ENCODE measurements at places on chromosomes 1 and 21.

- no peaks in the 10 kb centered on the region for H3K4me1 ChIP-seq
- H3K27me3 ChIP-seq, result no peaks in the 10 kb centered on the region
- H3K36me3 ChIP-seq, result no peaks in the 10 kb centered on the region
- no peak overlapping the region for H3K27ac ChIP-seq
- H3K4me3 ChIP-seq, result no peak overlapping the region
- DNase-seq, result no peak
Observed at GRCh38 chr1:101371259-101371658, 134.4 kb downstream of the S1PR1 start.

- no peak overlapping the region for H3K27ac ChIP-seq
- H3K27me3 ChIP-seq, result no peaks in the 10 kb centered on the region
- H3K36me3 ChIP-seq, result peaks cover 3% of the 10 kb centered on the region
- DNase-seq, result no peak
- no peak overlapping the region for H3K4me3 ChIP-seq
Observed at GRCh38 chr1:180881806-180882509, 30.7 kb upstream of the KIAA1614 start.

- no peak overlapping the region for H3K4me3 ChIP-seq
- no peak overlapping the region for H3K27ac ChIP-seq
- H3K36me3 ChIP-seq, result peaks cover 8% of the 10 kb centered on the region
- no peak for DNase-seq
- H3K27me3 ChIP-seq, result peaks cover 17% of the 10 kb centered on the region
- no peaks in the 10 kb centered on the region for H3K4me1 ChIP-seq
Observed at GRCh38 chr1:157352817-157353408, 199.4 kb downstream of the FCRL5 start.

GRCh38 chr1:226425431-226426031, 17.6 kb upstream of the PARP1 start:
- DNase-seq, result peak; percentile 75
- H3K4me1 ChIP-seq, result peaks cover 42% of the 10 kb centered on the region
- H3K27ac ChIP-seq, result peak overlapping the region; percentile 2
- H3K27me3 ChIP-seq, result no peaks in the 10 kb centered on the region
- H3K36me3 ChIP-seq, result no peaks in the 10 kb centered on the region
- no peak overlapping the region for H3K4me3 ChIP-seq

- H3K4me1 ChIP-seq, result no peaks in the 10 kb centered on the region
- no peaks in the 10 kb centered on the region for H3K36me3 ChIP-seq
- no peaks in the 10 kb centered on the region for H3K27me3 ChIP-seq
- DNase-seq, result no peak
Observed at GRCh38 chr1:201036188-201036842, 12.8 kb upstream of the KIF21B start.

DNA sequence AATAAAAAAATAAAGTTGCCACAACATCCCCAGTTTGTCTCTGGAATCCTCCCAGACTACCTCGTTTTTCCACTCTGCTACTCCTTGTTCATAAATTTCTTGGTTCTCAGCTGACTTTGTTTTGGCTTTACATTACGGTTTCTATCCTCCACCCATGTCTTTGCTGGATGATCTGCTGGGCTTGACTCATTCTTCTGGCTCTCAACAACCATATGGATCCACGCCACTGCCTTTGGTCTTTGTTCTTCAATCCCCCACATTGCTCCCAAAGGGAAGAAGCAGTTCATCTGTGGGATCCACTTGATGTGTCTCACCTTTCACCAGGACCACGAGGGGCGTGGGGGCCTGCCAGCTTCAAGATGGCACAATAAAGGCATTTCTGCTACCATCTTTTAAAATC, 67.1 kb upstream of the NBL1 start:
- no peak overlapping the region for H3K4me3 ChIP-seq
- H3K27ac ChIP-seq, result no peak overlapping the region
- no peak for DNase-seq
- H3K36me3 ChIP-seq, result no peaks in the 10 kb centered on the region

GRCh38 chr1:238153253-238153652, 262.5 kb upstream of the ZP4 start:
- no peaks in the 10 kb centered on the region for H3K4me1 ChIP-seq
- no peaks in the 10 kb centered on the region for H3K36me3 ChIP-seq
- no peaks in the 10 kb centered on the region for H3K27me3 ChIP-seq
- H3K27ac ChIP-seq, result no peak overlapping the region
- DNase-seq, result no peak

GRCh38 chr1:219149009-219149577, 24.6 kb upstream of the LYPLAL1 start:
- no peak for DNase-seq
- H3K36me3 ChIP-seq, result no peaks in the 10 kb centered on the region
- no peaks in the 10 kb centered on the region for H3K4me1 ChIP-seq
- H3K27me3 ChIP-seq, result peaks cover 6% of the 10 kb centered on the region

- H3K4me1 ChIP-seq, result no peaks in the 10 kb centered on the region
- H3K4me3 ChIP-seq, result no peak overlapping the region
- H3K27me3 ChIP-seq, result no peaks in the 10 kb centered on the region
- H3K36me3 ChIP-seq, result no peaks in the 10 kb centered on the region
Observed at GRCh38 chr1:163813251-163813650, 491.5 kb downstream of the NUF2 start.

DNA sequence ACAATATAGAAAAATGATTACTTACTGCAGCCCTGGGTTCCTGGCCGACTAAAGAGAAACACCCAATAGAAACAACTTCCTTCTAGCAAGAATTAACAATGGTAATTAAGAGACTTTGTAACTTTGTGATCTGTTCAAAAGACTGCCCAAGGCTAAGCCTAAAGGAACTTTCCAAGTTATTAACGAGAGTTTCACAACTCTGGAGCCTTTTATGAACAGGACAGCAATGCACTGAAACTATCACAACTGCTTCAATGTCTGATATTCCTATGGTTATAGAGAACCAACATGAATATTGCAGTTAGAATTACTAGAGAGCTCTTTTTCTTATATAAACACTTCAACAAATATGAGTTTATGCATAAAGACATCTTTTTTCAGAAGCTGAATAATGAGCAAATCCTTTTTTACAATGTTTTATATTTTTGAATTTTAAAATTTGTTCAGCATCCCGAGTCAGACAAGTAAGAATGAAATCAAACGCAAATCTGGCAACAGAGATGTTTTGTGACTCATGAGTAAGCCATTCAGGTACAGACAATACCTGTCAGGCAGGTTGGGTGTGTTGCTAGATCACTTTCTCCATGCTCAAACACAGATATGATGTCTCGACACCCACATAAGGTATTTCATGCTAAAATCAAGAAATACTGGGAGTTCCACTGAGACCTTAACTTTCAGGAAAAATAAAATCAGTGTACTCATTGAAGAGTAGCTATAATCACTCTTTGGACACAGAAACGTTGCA, 22.2 kb upstream of the KCNJ15 start:
- H3K4me3 ChIP-seq, result no peak overlapping the region
- no peak for DNase-seq
- no peak overlapping the region for H3K27ac ChIP-seq
- H3K27me3 ChIP-seq, result no peaks in the 10 kb centered on the region

GRCh38 chr1:31032266-31032665, 33.3 kb downstream of the PUM1 start:
- no peak overlapping the region for H3K4me3 ChIP-seq
- H3K27ac ChIP-seq, result peak overlapping the region; percentile 24
- no peaks in the 10 kb centered on the region for H3K27me3 ChIP-seq
- H3K36me3 ChIP-seq, result peaks cover 76% of the 10 kb centered on the region

DNA sequence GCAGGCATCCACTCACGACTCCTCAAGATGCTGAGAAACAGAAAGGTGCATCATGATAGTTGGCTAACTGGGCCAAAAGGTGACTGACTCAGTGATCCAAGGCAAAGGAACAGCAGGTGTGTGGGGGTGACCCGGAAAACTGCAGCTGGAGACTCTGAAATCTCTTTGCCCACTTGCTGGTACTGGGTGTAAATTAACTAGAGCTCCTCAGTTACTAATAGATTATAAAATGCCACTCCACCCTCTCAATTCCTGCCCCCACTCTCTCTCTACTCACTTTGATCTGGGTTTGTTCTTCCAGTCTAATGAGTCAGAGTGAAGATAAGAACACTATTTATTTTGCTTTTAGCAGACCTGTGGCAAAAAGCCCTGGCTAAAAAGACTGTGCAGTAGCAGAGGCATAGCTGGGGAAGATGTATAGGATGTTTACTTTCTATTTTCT, 7.2 kb upstream of the PIGC start:
- peaks cover 13% of the 10 kb centered on the region for H3K4me1 ChIP-seq
- no peak for DNase-seq
- no peaks in the 10 kb centered on the region for H3K27me3 ChIP-seq
- H3K36me3 ChIP-seq, result no peaks in the 10 kb centered on the region

- H3K36me3 ChIP-seq, result peaks cover 20% of the 10 kb centered on the region
- no peaks in the 10 kb centered on the region for H3K27me3 ChIP-seq
- peaks cover 6% of the 10 kb centered on the region for H3K4me1 ChIP-seq
Observed at GRCh38 chr1:97245026-97245425, 523.4 kb downstream of the PTBP2 start.

- no peak for DNase-seq
- no peak overlapping the region for H3K27ac ChIP-seq
- no peak overlapping the region for H3K4me3 ChIP-seq
Observed at GRCh38 chr1:239040523-239040922, 345.8 kb upstream of the CHRM3 start.

- no peak for DNase-seq
- no peaks in the 10 kb centered on the region for H3K4me1 ChIP-seq
- no peak overlapping the region for H3K4me3 ChIP-seq
- H3K27me3 ChIP-seq, result peaks cover 1% of the 10 kb centered on the region
Observed at GRCh38 chr1:232551386-232551785, 78.5 kb downstream of the SIPA1L2 start.

- H3K4me1 ChIP-seq, result peaks cover 23% of the 10 kb centered on the region
- peak overlapping the region; percentile 65 for H3K27ac ChIP-seq
- no peak for DNase-seq
Observed at GRCh38 chr1:46203738-46204405, 738 bp downstream of the LURAP1 start.

- no peak for DNase-seq
- H3K4me3 ChIP-seq, result no peak overlapping the region
- peaks cover 19% of the 10 kb centered on the region for H3K4me1 ChIP-seq
- no peak overlapping the region for H3K27ac ChIP-seq
Observed at GRCh38 chr1:116409751-116410191, 36.7 kb downstream of the ATP1A1 start.

DNA sequence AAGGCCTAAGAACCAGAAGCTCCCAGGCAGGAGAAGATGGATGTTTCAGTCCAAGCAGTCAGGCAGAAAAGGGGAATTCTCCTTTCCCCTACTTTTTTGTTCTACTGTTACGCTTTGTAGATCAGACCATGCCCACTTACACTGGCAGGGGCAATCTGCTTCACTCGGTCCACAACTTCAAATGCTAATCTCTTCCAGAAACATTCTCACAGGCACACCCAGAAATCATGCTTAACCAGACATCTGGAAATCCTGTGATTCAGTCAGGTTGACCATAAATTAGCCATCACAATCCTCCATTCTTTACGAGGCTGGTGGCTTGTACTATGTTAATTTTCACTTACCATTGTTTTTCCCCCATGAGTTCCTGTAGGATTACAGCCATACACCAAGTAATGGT, 23.8 kb upstream of the IL10 start:
- no peak overlapping the region for H3K27ac ChIP-seq
- no peaks in the 10 kb centered on the region for H3K27me3 ChIP-seq
- H3K4me1 ChIP-seq, result peaks cover 58% of the 10 kb centered on the region

DNA sequence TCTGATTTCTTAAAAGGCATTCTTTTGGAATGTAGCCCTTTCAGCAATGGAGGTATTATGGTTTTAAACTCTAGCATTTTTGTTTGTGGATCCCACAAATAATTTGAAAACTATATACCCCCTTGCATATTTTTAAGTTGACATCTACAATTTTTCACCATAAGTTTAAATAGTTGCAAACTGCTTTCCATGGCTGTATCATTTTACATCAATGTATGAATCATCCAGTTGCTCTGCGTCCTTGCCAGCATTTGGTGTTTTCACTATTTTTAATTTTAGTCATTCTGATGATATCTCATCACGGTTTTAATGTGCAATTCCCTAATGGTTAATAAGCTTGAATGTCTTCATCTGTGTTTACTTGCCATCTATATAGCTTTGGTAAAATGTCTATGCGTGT, 20.7 kb downstream of the DIPK1A start:
- peak overlapping the region; percentile 9 for H3K27ac ChIP-seq
- H3K27me3 ChIP-seq, result no peaks in the 10 kb centered on the region
- H3K4me1 ChIP-seq, result peaks cover 88% of the 10 kb centered on the region
- no peaks in the 10 kb centered on the region for H3K36me3 ChIP-seq
- DNase-seq, result no peak
- no peak overlapping the region for H3K4me3 ChIP-seq

GRCh38 chr1:239909898-239910297, 181.8 kb upstream of the FMN2 start:
- H3K27ac ChIP-seq, result no peak overlapping the region
- peaks cover 2% of the 10 kb centered on the region for H3K36me3 ChIP-seq
- no peak overlapping the region for H3K4me3 ChIP-seq
- H3K4me1 ChIP-seq, result no peaks in the 10 kb centered on the region

DNA sequence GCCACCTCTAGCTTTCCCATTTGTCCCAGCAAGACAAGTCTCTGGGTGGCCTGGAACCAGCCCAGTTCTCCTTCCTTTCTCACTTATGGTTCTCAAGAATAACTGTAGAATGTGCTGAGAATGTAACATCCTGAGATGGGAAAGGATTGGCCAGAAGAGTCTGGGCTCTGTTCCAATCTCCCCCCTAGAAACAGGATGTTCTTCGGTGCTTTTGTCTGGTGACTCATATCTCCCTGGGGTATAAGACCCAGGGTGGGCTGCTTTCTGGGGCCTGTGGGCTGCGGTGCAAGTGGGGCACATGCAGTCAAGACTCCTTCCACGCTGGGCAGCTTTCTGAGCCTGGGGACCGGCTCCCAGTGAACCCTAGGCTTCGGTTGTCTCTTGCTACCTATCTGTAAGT, 251.2 kb upstream of the POU3F1 start:
- H3K27me3 ChIP-seq, result peaks cover 52% of the 10 kb centered on the region
- no peak overlapping the region for H3K4me3 ChIP-seq
- H3K4me1 ChIP-seq, result peaks cover 5% of the 10 kb centered on the region
- no peak for DNase-seq

- H3K27ac ChIP-seq, result no peak overlapping the region
- peaks cover 17% of the 10 kb centered on the region for H3K27me3 ChIP-seq
- no peak overlapping the region for H3K4me3 ChIP-seq
- H3K36me3 ChIP-seq, result peaks cover 2% of the 10 kb centered on the region
- no peak for DNase-seq
- no peaks in the 10 kb centered on the region for H3K4me1 ChIP-seq
Observed at GRCh38 chr1:176884911-176885310, 279.6 kb downstream of the ASTN1 start.

DNA sequence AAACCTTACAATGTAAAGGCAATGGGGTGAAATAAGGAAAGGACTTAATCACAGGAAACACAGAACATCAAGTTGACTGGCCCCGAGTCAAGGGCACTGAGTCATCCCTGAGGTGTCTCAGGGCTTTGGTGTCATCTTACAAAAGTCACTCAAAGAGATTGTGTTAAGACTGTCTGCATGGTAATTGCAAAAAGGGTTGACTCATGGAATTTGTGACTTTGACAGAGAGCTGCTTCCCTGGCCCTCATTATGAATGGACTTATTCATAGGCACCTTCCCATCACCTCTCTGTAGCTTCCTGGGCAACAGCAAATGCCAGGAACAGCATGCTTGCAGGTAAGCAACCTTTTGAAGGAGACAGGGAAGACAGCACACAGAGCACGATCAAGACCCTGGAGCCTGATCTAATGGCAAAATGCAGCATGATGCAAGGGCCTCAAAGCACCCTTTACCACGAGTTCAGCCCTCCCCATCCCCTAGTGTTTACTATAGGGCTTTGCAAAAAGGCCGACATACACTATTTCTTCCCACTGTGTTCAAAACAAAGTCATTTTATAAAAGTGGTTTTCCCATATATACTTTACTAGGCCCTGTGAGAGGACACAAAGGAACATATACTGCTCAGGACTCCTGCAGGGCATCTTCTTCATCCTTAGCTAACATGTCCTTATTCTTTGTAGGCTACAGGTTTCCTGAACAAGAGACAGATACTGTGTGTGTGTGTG, 17.1 kb downstream of the ZP4 start:
- no peak overlapping the region for H3K27ac ChIP-seq
- DNase-seq, result no peak
- H3K27me3 ChIP-seq, result peaks cover 12% of the 10 kb centered on the region
- H3K4me3 ChIP-seq, result no peak overlapping the region
- no peaks in the 10 kb centered on the region for H3K36me3 ChIP-seq

All from naive thymus-derived CD8-positive, alpha-beta T cell (primary cell).